ENCODE measurements at places on chromosomes 2 and 18.
A peak's percentile ranks its signal among the peaks of the same experiment; 100 is the strongest.

GRCh38 chr2:7552825-7553570, 635.8 kb downstream of the RNF144A start:
- DNase-seq = no peak

GRCh38 chr18:56067214-56067894, 479.4 kb upstream of the TCF4 start:
- no peak for DNase-seq

DNA sequence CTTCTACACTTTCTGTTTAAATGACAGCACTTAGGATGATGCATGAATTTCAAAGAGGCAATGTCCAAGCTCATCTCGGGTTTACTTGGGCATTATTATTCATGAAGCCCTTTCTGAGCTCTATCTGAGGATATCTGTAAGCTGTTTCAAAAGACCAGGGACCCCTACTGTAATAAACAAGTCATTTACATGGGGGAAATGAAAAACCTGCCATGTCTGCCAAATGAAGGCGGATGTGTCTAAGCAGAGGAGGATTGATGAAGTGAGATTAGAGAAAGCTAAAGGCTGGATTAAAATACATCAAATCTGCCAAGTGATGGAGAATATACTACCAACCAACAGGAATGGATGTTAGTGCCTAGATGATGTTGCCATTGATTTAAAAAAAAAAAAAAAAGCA, 64.5 kb downstream of the SUCLG1 start:
- no peak for DNase-seq

GRCh38 chr2:219285894-219286425, 6.8 kb downstream of the DNAJB2 start:
- no peak for DNase-seq

DNA sequence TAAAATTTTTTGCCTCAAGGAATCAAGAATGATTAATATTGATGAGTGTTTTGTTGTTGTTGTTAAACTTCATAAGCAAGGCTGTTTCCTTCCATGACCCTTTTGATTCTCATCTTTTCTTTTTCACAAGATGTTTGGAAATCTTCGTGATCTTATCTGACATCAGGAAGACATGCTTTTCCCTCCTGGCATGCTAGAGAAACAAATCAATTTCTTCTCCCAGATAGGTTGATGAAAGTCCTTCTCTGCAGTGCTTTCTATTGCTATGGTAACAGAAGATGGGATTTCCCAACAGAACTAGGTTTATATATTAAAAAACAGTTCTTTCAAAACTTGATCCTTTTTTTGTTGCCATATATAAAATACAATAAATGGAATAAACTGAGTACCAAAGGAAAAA, 85.2 kb downstream of the EML6 start:
- DNase-seq = peak; percentile 33
